ENCODE measurements at places on chromosomes 5 and 9.

DNA sequence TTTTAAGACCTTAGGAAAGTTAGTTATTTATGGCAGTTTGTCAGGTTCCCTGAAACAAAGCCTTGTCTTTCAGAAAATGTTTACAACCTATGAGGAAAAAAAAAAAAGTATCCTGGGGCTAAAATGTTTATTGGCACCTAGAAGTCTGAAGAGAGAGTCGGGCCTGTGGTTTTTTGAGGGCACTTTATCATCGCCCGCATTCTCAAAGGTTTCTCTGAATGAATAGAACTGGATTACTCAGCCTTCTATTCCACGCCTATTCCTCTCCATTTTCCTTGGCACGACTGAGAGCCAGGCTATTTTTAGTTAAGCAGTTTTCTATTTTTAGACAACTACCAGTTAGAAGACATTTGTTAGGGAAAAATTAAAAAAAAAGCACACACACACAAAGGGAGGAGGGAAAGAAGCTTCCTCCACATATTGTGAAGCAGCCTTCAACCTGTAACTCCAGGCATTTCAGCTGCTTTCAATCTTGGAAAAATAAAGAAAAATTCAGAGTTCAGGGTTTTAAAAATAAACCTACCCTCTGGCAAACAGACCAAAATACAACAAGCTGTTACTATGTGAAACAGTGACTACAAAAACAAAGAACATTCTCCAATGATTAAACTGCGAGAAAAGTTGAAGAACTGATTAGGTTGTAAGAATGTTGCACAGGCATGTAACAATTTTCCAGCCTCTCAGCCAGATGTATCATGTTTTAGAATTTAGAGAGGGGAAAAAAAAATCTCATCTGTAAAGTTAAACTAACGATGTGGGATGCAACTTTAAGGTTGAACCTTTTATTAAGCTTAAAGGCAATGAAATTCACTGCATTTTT, 97.0 kb downstream of the MEF2C start:
- peak overlapping the region; percentile 64 for H3K4me3 ChIP-seq
- no peaks in the 10 kb centered on the region for H3K27me3 ChIP-seq
- peaks cover 55% of the 10 kb centered on the region for H3K4me1 ChIP-seq
- peak overlapping the region; percentile 94 for H3K27ac ChIP-seq

DNA sequence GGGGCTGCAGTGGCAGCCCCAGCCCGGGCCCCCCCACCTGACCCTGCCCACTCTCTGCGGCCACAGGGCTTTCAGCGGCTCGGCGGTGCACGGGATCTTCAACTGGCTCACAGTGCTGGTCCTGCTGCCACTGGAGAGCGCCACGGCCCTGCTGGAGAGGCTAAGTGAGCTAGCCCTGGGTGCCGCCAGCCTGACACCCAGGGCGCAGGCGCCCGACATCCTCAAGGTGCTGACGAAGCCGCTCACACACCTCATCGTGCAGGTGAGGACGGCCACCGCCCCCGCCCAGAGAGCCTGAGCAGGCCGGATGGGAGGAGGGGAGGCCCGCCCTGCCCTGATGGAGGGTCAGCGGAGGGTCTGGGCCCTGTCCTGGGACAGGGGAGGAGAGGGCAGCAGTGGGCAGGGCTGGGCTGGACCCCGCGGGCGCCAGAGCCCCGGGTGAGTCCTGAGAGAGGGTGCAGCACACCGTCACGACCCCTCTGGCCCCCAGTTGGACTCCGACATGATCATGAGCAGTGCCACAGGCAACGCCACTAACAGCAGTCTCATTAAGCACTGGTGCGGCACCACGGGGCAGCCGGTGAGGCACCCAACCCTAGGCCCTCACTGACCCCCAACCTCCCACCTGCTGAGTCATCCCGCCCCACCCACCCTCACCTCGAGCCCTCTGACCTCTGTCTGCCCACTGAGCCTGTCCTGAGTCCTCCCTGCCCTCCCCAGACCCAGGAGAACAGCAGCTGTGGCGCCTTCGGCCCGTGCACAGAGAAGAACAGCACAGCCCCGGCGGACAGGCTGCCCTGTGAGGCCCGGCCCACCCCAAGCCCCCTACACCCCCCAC, 2.7 kb downstream of the SLC34A3 start:
- H3K4me3 ChIP-seq: no peak overlapping the region
- no peak for DNase-seq
- H3K4me1 ChIP-seq: peaks cover 12% of the 10 kb centered on the region
- H3K27ac ChIP-seq: no peak overlapping the region
- no peaks in the 10 kb centered on the region for H3K36me3 ChIP-seq

GRCh38 chr5:144979516-144980264, 809.0 kb downstream of the KCTD16 start:
- no peak for DNase-seq
- H3K27ac ChIP-seq: no peak overlapping the region
- no peak overlapping the region for H3K4me3 ChIP-seq
- H3K27me3 ChIP-seq: no peaks in the 10 kb centered on the region

- H3K27ac ChIP-seq: no peak overlapping the region
- no peaks in the 10 kb centered on the region for H3K4me1 ChIP-seq
- no peaks in the 10 kb centered on the region for H3K27me3 ChIP-seq
- H3K36me3 ChIP-seq: no peaks in the 10 kb centered on the region
These were observed 159.3 kb downstream of the SPATA31D1 start for GRCh38 chr9:82147798-82148425.

DNA sequence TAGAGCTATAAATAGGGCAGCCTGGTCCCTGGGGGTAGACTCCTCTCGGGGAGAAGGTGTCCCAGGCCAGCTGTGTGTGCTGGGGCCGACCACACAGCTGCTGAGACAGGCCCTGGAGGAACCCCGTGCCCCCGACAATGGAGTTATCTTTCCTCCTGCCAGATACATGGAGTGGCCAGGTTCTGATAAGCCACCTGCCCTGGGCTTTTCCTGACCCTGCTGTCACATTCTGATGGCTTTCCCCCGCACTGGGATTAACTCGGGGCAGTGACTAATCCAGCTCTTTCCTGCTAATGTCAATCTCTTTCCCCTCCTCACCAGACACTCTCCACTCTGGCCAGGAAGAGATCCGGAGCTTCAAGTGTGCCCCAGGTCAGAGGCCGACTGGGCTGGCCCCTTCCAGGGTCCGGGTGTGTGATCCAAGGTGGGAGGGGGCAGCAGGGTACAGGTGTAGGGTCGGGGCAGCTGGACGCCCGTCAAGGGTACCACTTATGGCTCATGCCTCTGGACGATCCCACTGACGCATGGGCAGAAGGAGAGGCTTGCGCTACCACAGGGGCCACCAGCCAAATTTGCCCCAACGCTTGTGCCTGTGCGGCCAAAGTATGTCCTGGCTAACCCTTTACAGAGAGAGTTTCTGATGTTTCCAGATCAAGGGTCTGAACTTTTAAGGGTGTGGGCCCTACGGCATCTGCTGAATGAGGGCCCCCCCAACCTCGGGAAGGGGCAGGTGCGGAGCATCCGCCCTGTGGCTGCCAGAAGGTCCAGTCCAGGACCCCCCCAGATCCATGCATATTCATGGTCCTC, 20.6 kb upstream of the COL5A1 start:
- no peak overlapping the region for H3K27ac ChIP-seq
- no peak overlapping the region for H3K4me3 ChIP-seq
- no peaks in the 10 kb centered on the region for H3K4me1 ChIP-seq
- no peaks in the 10 kb centered on the region for H3K36me3 ChIP-seq

- H3K4me1 ChIP-seq: no peaks in the 10 kb centered on the region
- no peak overlapping the region for H3K27ac ChIP-seq
- no peaks in the 10 kb centered on the region for H3K36me3 ChIP-seq
- H3K27me3 ChIP-seq: no peaks in the 10 kb centered on the region
These were observed 664.9 kb downstream of the TAF11L14 start for GRCh38 chr5:18299166-18299565.

GRCh38 chr9:35660966-35661415, 2.9 kb downstream of the CCDC107 start:
- DNase-seq: no peak

GRCh38 chr9:15306757-15307522, at the start of gene TTC39B:
TSS of gene TTC39B (minus strand) at chr9:15307216. CDS start at chr9:15307125, 91 bp downstream.
- H3K27ac ChIP-seq: peak within 1 kb of the TSS; percentile 87
- no peaks in the 10 kb centered on the region for H3K36me3 ChIP-seq

GRCh38 chr9:129909851-129910250, 74.6 kb downstream of the USP20 start:
- no peak for DNase-seq
- H3K27me3 ChIP-seq: no peaks in the 10 kb centered on the region
- H3K4me3 ChIP-seq: no peak overlapping the region
- peaks cover 14% of the 10 kb centered on the region for H3K36me3 ChIP-seq
- H3K4me1 ChIP-seq: no peaks in the 10 kb centered on the region
- H3K27ac ChIP-seq: no peak overlapping the region

- peaks cover 3% of the 10 kb centered on the region for H3K4me1 ChIP-seq
- no peaks in the 10 kb centered on the region for H3K36me3 ChIP-seq
- H3K27ac ChIP-seq: no peak overlapping the region
- no peaks in the 10 kb centered on the region for H3K27me3 ChIP-seq
- no peak overlapping the region for H3K4me3 ChIP-seq
These were observed 102.4 kb downstream of the DAPK1 start for GRCh38 chr9:87599901-87600610.

DNA sequence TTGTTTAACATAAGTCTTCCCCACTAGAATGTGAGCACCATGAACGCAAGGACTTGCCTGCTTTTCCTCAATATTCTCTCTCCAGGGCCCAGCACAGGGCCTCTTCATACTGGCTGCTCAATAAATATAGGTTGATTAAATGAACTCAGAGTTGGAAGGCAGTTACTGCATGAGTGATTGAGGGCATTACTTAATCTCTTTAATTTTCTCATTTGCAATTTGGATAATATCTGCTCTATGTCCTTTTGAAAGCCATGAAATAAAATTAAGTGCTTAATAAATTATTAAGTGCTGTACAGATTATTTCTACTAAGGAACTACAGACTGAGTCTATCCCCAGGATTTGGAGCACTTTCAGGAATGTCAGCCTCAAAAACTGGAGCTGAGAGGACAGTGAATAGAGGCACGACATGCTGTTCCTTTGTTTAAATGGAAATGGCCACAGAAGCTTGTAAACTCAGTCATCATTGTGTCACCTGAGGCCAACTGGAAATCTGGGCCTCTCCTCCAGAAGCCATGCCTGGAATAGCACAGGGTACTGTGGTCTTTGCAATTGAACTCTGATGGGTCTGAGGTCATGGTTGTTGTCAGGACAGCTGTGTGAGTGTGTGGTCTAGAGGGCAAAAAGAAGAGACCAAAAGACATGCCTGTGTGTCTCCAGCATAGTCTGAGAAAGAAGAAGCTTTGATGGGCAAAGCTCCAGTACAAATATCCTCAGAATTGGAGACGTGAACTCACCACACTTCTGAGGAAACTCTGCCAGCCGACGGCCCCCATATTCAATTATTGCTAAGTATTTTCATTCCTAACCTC, 86.1 kb downstream of the SH3TC2 start:
- H3K36me3 ChIP-seq: no peaks in the 10 kb centered on the region
- no peak overlapping the region for H3K27ac ChIP-seq
- no peak for DNase-seq

DNA sequence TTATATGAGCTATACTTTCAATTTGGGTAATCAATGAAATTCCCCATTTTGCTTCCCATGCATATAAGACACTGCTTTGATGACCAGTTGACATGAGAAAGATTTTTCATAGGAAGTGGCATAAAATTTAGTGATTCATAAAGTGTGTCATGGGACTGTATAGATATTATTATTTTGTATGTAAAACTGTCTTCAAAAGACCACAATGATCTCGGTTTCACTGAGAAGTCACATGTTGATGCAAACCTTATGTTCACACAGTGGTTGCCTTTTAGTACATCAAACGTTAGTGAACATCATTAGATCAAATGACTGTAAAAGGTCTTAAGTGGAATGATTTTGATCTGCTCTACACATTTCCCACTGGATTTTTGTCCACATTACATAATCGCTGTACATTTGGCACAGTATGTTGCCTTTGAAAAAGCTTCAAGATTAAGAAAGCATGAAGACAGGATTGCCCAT, 349.2 kb upstream of the MEF2C start:
- H3K4me1 ChIP-seq: no peaks in the 10 kb centered on the region
- H3K36me3 ChIP-seq: no peaks in the 10 kb centered on the region
- H3K4me3 ChIP-seq: no peak overlapping the region
- no peaks in the 10 kb centered on the region for H3K27me3 ChIP-seq
- no peak for DNase-seq

DNA sequence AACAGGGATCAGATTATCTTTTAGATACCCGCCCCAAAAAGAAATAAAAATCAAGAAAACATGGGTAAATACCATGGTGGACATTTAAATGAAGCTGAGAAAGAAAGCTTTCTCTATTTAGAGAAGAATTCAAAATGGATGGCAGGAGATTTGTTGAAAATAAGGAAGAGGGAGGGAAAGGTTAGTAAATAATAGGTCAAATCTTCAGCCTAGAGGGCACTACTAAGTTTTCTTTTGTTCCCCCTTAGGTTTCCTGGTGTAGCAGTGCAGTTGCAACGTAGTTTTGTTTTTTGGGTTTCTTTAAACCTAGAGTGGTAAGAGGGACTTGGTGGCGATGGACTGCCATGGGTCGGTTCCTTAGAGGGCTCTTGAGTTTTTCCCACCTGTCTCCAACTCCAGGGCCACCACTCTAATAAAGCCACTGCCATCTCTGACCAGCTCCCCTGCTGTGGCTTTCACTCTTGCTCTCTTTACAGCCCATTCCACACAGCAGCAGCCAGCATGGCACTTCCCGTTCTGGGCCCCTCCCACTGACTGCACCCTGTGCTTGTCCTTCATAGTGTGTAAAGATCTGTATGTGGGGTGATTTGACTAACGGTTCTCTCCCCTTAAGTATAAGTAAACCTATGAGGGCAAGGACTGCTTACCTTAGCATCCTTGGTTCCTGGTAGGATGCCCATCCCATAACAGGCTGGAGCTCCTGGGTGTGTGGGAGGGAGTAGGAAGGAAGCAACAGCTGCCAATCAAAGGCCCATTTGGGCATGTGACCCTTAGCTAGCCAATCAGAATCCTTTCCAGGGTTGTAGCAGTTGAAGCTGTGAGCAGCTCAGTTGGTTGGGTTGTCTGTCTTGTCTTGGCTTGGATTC, 118.3 kb downstream of the SLC1A3 start:
- H3K27ac ChIP-seq: no peak overlapping the region
- no peak for DNase-seq
- no peaks in the 10 kb centered on the region for H3K36me3 ChIP-seq
- H3K4me3 ChIP-seq: peak overlapping the region; percentile 1

DNA sequence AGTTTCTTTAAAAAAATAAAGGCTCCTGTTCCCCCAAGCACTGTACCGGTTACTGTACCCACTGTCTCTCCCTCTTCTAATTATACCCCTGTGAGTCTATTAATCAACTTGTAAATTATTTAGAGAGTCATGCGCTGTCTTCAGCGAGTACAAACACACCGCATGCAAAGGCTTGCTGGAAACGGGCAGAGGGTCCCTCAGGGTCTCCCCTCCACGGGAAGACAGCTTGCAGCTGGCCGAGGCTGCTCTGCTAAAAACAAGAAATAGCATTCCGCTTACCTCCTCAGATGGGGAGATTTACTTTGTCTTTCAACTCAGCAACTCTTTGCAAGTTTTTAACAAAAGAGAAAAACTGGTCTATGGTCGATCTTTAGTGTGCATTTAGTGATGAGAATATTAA, 71.8 kb downstream of the AK8 start:
- no peak overlapping the region for H3K27ac ChIP-seq
- no peak overlapping the region for H3K4me3 ChIP-seq
- no peaks in the 10 kb centered on the region for H3K4me1 ChIP-seq
- DNase-seq: no peak
- H3K36me3 ChIP-seq: no peaks in the 10 kb centered on the region
